ENCODE measurements at places on chromosomes 4 and X.

DNA sequence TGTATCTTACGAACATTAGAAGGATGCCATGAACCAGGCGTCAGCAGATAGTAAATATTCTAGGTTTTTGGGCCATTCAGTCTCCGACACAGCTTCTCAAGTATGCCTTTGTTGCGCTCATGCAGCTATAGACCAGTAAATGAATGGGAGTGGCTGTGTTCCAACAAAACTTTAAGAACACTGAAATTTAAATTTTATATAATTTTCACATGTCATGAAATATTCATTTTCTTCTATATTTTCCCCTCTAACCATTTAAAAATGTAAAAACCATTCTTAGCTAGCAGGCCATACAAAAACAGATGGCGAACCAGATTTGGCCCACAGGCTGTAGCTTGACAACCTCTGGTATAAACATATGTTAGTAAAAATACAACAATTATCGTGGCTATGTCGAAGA, 151.8 kb upstream of the KIT start:
- no peak for DNase-seq

- DNase-seq, result no peak
Observed at GRCh38 chr4:168683595-168683994, 186.7 kb downstream of the PALLD start.

GRCh38 chrX:96140796-96141195, 543.8 kb upstream of the DIAPH2 start:
- no peak for DNase-seq

GRCh38 chrX:149398027-149398426, 107.1 kb downstream of the IDS start:
- no peak for DNase-seq

- DNase-seq, result no peak
Observed at GRCh38 chr4:23614284-23614892, 275.5 kb downstream of the PPARGC1A start.

- DNase-seq, result no peak
Observed at GRCh38 chrX:79235899-79236298, 91.4 kb downstream of the GPR174 start.

GRCh38 chr4:27714073-27714472, 853.4 kb downstream of the STIM2 start:
- no peak for DNase-seq

- no peak for DNase-seq
Observed at GRCh38 chr4:47749060-47749459, 88.8 kb downstream of the CORIN start.

- no peak for DNase-seq
Observed at GRCh38 chr4:186294160-186294559, 28.2 kb downstream of the F11 start.

DNA sequence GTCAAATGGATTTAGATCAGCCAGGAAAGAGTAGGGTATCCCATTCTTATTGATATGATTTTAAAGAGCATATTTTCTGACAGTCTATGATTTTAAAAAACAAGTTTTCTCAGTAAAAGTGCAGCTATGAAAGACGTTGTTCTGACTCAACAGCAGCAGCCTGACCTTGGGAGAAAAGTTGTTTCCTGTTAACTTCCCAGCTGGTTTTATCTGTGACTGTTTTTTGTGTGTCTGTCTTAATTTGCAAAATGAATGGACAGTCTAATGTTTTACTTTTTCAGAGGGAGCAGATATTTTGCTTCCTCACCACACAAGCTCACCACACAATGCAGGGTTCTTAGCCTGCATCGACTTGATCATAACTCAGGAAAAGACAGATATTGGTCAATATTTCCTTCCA, 764 bp upstream of the MTHFD2L start:
- no peak for DNase-seq

DNA sequence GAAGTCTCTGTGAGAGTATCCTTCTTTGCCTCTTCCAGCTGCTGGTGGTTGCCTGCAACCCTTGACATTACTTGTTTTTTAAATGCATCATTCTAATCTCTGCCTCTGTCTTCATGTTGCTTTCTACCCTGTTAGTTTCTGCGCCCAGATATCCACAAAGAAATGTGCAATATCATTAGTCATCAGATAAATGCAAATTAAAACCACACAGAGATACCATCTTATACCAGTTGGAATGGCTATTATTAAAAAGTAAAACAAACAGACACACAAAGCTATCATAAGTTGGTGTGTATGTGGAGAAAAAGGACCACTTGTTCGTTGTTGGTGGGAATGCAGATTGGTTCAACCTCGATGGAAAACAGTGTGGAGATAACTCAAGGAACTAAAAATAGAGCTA, 517.4 kb downstream of the FAT4 start:
- no peak for DNase-seq

GRCh38 chr4:123288309-123289025, 108.1 kb upstream of the SPRY1 start:
- DNase-seq, result no peak

DNA sequence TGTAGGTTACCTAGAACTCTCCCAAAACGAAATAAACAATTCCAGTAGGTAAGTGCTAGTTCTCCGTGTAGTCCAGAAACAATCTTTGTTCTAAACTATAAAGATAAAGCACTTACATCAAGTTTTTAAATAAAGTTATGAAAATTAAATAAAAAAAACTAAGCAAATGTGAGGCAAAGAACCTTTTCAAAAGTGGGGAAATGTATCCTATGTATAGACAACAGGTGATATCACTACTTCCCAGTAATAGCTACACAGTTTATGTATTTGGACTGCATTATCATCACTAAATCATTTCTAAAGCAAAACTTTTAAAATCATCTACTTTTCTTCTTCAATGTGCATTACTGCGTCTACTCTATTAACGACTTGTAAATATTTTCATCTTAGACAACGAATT, 2.0 kb downstream of the YTHDC1 start:
- DNase-seq, result no peak

- DNase-seq, result no peak
Observed at GRCh38 chr4:150055467-150055866, 22.8 kb upstream of the DCLK2 start.

DNA sequence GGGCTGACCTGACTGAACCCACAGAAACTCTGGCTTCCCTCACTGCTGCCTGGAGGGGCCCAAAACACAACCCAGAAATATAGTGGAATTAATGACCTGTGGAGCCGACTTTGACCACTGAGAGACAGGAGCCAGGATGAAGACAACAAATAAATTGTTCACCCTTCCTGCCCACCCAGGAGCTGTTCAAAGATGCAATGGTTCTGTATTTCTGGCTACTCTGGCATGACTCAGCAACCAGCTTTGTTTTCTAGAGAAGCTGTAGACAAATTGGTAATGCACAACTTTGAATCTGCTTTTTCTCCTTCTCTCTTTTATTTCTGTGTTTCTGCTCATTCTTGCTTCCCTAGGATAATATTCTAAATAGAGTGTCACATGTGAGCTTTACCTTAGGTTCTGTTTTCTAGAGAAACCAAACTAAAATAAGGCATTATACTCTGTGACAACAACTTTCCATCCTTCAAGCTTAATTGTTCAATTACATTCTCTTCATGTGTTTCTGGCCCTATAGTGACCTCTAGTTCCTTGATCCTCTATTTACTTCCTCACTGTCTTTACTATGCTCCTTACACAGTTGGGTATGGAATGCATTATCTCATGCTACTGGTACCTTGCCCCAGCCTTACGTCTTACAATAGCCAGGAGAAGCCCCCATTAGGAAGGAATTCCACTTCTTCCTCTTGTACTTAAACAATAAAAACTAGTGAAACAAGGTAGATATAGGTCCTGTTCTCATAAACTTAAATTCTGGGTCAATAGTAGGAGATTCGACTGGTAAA, 6.5 kb upstream of the PRKG2 start:
- no peak for DNase-seq

GRCh38 chr4:187333151-187333550, 609.5 kb upstream of the FAT1 start:
- DNase-seq, result no peak

DNA sequence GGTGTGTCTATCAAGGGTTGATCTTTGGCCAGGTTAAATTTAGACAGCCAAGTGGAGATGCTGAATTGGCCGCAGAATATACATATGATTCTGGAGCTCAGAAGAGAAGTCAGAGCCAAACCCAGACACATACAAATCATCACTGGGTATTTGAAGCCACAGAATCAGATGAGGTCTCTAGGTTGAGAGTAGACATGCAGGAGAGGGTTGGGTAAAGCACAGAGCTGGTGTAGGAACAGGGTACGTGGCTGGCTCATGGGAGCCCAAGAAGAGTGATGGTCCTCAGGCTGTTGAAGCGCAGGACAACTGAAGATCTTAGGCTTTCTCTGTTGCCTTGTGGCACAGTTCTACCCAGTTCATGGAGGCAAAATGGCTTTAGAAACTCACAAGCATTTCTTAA, 37.7 kb downstream of the ADAMTS3 start:
- no peak for DNase-seq

DNA sequence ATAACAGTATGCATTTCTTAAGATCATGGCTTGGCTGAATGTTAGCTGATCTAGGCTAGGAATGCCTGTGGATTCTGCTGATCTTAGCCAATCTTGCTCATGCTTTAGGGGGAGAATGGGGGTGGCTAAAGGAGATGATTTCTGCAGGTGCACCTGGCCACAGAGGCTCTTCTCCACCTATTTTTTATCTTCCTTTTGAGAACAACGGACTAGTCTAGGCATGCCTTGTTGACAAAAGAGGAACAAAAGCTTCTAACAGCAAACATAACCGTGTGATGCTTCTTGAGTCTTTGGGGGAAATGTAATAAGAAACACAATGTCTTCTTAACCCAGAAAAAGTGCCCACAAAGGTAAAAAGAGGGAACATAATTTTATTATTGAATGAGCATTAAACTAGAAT, 743.5 kb downstream of the ARAP2 start:
- DNase-seq, result no peak

GRCh38 chr4:42627885-42628646, 28.8 kb downstream of the ATP8A1 start:
- DNase-seq, result peak; percentile 69

GRCh38 chr4:1241466-1241935, 7.4 kb downstream of the CTBP1 start:
- DNase-seq, result no peak

DNA sequence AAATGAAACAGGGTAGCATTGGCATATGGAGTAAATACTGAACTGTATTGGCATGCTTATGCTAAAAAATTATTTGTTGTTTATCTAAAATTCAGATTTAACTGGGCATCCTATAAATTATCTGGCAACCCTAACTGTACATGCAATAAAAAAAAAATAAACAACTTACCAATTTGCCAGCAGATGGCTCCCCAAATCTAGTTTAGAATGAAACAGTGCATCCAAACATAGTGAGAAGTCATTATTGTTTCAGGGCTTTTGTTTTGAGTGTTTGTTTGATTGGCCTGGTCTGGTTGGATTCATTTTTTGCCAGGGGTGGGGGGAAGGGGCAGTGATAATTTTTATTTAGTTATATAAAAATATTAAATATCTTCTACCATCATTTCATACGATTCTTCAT, 12.8 kb upstream of the NSUN7 start:
- DNase-seq, result no peak

DNA sequence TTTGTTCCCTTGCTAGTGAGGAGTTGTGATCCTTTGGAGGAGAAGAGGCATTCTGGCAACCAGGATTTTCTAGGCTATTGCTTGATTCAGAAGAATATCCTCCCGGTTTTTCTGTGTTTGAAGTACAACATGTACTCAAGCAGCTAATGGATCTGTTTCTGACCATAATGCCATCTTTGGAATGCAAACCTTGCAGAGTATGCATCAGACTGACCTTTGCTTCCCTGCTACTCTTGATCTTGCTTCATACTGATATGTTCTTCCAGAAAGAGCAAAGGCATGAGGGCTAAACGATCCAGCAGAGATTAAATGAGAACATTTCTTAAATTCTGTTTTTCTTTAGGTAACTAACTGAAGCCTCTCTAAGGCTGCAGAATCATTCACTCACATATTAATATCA, 265.4 kb upstream of the SLC7A11 start:
- DNase-seq, result no peak

DNA sequence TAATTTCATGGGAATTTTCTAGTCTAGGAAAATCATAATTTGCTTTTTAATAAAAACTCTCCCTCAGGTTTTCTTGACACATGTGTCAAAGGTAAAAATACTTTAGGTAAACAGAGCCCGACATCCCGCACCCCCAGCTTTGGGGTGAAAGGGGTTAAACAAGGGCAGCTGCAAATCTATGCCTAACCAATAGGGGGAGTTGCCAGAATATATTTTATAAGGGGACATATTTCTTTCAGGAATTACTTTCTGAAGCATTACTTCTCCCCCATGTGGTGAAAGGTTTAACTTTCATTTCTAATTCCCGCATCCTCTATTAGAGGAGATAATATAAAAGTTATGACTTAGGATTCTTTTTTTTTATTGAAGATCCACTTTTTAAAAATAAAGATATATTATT, 53.9 kb upstream of the HEPH start:
- DNase-seq, result no peak

DNA sequence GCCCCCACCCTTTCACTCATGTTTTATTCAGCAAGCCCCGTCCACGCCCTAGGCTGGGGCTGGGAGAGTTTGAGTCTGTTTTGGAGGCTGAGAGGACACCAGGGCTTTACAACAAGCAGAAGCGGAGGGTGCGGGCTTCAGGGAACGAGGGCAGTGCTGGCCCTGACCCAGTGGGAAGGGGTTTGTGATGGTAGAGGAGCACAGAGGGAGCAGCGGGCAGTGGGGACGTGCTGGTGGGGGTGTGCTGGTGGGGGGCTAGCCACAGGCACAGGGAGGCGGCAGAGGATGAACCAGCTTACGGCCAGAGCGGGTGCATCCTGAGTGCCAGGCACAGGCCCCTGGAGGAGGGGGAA, 26.4 kb downstream of the NSG1 start:
- no peak for DNase-seq

DNA sequence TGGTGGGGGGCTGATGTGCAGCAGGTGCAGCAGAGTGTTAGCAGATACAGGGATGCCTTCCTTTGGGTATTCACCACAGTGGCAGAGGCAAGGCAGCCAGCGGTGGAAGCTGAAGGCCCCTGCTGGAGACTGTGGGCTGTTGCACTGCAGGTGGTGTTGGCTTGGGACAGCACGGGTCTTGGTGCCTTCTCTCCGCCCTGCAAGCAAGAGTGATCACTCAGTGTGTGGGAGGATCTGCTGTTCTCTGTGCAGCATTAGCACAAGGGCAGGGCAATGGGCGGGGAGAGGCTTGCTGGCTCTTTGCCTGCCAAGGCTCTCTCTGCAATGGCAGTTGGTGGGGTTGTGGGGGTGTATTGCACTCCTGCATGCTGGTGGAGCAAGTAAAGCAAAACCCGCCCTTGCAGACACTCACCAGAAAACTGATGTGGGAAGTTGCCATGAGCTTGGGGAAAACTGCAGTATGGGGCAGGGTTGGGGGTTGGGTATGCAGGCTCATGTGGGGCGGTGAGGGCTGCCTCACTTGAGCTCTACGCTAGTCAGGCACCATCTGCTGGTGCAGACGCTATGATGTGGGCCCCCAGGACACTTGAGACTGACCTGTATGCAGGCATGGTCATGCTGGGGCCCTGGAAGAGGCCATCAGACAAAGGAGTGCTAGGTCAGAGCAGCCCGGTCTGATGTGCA, 820.8 kb upstream of the GRIA3 start:
- DNase-seq, result no peak

All from activated CD8-positive, alpha-beta memory T cell treated with anti-CD3 and anti-CD28 coated beads, Interleukin-2, amount 50 U/mL, for 48 hours (primary cell).